ENCODE measurements at places on chromosomes 4 and X.
A peak's percentile ranks its signal among the peaks of the same experiment; 100 is the strongest.

GRCh38 chrX:8147226-8147625, 23.8 kb downstream of the VCX2 start:
- no peak for DNase-seq

- no peak for DNase-seq
These were observed 9.1 kb downstream of the TSPAN7 start for GRCh38 chrX:38570396-38570795.

DNA sequence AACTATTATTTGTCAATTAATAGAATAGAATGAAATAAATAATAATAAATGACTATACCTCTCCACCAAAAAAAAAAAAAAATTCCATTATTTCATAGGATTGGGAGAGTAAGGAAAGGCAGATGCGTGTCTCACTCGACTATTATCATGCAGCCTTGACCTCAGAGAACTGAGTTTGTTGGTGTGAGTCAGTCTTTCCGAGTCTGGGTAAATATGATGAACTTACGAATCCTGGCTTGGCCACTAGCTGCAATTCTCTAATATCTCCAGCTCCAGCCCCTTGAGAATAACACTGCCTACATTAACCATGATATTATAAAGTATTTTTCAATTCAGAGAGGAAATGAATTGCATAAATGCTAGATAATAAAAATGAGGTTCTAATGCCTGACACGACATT, 46.6 kb upstream of the DHX15 start:
- DNase-seq, result no peak

GRCh38 chr4:79413032-79413885, 5.2 kb upstream of the GK2 start:
- DNase-seq, result no peak

DNA sequence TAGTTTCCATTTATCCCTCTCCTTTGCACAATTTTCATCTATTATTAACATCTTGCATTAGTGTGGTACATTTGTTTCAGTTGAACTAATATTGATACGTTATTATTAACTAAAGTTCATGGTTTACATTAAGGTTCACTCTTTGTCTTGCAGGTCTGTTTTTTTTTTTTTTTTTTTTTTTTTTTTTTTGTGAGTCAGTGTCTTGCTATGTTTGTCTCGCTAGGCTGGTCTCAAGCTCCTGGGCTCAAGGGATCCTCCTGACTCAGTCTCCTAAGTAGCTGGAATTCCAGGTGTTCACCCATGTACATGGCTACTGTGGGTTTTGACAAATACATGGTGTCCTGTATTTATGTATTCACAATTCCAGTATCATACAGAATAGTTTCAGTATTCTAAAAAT, 6.8 kb downstream of the TBC1D19 start:
- no peak for DNase-seq

GRCh38 chr4:87679449-87680169, 29.5 kb downstream of the DMP1 start:
- DNase-seq, result peak; percentile 67

- DNase-seq, result no peak
These were observed 260.0 kb downstream of the PACRGL start for GRCh38 chr4:20960291-20960690.

GRCh38 chrX:125533352-125533751, 213.7 kb downstream of the TEX13C start:
- no peak for DNase-seq

GRCh38 chr4:26317766-26318165, 3.0 kb upstream of the RBPJ start:
- no peak for DNase-seq

DNA sequence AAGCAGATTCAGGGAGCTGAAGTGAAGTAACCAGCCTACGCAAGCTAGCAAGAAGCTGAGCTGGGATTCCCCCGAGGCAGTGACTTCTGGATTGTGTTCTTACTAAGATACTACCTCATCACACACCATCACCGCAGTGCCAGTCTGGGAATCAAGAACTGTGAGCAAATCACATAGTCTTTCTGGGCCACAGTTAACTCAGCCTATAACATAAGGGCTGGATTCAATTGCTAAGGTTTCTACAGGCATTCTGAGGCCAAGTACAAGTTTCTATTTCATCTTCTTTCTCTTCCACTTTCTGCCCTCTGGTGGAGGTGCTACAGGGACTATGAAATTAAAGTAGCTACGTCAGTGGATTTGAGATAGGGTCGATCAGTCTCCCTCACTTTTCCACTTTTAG, 1.4 kb upstream of the CORIN start:
- DNase-seq, result peak; percentile 32

DNA sequence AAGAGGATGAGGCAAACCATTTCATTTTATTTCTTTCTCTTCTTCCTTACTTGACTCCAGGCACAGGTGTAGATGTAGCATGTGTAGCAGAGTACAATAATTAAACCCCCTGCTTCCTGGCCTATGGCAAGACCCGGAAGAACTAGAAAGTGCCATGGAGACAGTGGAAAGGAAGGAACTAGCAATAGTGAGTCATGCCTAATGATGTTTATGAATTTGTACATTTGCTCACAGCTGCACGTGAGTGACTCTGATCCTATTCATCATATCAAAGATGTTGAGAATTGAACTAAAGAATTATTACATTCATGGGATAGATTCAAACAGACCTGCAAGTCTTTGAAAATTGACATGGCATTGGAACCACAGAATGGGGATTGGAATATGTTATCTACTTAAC, 2233.9 kb upstream of the TENM3 start:
- DNase-seq, result no peak

DNA sequence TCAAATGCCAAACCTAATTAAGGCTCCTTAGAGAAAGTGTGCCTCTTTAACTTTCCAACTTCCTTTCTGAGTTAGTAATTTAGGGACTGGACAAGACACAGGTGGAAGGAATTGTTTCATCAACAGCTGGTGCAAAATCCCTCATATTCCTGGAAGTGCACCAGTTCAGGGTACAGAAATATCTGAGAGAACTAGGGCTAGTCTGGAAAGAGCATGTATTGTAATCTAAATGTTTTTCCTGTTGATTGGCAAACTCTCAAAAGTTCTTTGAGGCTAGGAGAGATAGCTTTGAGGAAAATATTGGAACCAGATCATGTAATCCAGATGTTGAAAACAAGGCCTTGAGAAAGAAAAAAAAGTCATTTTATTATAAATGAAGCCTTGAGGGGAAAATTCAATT, 98.1 kb upstream of the C1GALT1C1 start:
- DNase-seq, result no peak

DNA sequence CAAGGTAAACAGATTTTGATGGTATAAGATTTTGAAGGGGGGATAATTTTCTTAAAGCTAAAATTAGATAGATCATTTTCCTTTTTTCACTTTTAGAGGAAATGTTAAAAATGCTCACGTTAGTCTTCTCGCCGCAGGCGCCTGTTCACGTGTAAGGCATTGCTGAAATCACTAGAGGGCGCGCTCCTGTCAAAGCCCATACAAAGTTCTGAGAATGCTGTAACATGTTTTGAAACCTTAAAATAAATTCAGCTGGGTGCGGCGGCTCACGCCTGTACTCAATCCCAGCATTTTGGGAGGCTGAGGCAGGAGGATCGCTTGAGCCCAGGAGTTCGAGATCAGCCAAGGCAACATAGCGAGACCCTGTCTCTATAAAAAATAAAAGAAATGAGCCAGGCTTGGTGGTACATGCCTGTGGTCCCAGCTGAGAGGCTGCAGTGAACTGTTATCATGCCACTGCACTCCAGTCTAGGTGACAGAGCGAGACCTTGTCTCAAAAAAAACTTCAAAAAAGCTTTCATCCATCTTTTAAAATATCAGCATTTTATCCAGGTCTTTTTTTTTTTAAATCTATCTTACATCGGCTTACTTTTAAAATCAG, 138.0 kb downstream of the RBMX2 start:
- peak; percentile 21 for DNase-seq

- no peak for DNase-seq
These were observed 4.1 kb downstream of the PRIMPOL start for GRCh38 chr4:184653650-184654049.

- DNase-seq, result no peak
These were observed 342.6 kb upstream of the VCX start for GRCh38 chrX:7500386-7500785.

- DNase-seq, result no peak
These were observed 23.0 kb downstream of the SH3D19 start for GRCh38 chr4:151302432-151302831.

DNA sequence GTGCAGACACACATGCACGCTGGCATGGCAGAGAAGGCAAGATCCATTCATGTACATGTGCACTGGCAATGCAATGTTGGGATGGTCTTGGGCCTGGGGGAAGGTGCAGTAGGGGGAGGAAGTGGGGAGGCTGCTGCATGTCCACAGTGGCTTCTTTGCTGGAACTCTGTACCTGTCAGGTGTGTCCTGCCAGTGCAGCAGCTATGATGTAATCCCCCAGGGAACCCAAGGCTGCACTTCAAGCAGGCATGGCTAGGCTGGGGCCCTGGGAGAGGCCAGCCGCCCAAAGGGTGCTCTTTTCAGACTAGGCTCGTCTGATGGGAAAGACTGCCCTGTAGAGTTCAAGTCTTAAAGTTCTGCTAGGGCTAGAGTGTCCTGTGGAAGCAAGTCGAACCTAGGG, 1304.0 kb downstream of the FAM133A start:
- no peak for DNase-seq

GRCh38 chrX:45823536-45823935, 622.9 kb upstream of the DIPK2B start:
- DNase-seq, result no peak

- DNase-seq, result no peak
These were observed 5.8 kb downstream of the ITM2A start for GRCh38 chrX:79361192-79361870.

DNA sequence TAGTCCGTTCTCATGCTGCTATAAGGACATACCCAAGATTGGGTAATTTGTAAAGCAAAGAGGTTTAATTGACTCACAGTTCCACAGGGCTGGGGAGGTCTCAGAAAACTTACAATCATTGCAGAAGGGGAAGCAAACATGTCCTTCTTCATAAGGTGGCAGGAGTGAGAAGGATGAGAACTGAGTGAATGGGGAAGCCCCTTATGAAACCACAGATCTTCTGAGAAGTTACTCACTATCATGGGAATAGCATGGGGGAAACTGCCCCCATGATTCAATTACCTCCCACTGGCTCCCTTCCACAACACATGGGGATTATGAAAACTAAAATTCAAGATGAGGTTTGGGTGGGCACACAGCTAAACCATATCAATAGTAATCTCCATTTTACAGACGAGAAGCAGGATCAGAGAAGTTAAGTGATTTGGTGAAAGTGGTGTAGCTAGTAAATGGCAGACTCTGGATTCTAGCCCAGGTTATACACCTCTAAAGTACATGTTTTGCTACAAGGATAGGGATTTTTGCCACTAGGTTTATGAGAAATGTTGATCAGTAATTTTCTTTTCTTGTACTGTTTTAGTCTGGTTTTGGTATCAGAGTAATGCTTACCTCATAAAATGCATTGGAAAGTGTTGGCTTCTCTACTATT, 47.3 kb upstream of the C1GALT1C1 start:
- DNase-seq, result no peak

DNA sequence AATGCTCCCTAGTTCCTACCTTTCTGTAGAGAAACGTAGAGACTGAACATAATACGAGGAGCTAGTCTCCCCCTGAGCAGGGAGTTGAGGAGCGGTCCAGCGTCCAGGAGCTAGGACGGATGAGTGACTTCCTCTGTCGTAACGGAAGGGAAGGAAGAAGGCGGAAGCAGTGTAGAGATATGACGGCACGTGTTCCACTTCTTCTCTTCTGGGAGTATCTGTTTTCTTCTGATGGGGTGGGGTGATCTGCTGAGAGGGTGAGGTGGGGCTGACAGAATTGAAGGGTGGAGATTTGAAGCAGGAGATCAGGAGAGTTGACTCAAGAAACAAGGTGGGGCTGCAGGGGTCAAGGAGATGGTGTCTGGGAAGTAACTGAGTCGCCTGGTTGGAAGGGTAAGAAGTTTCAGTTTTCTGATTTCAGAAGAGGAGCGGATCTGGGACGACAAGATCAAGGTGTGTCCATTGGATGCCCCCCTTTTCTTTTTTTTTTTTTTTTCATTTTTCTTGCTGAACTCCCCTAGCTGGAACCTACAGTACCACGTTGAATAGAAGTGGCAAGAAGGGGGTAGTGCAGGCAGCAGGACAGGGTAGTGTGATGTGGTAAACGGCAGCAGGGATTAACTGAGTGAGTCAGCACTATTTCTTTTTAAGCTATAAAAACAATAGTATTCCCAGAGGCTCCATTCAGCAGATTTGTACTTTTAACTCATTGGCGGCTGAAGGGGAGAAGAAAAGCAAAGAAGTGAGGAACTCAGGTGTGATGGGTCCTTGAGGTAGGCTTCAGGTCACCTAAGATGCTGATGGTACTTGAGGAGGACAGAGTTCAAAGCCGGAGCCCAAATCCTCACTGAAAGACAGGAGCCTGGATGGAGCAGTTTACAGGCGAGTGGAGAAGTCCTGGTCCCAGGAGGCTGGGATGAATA, 50.8 kb upstream of the SETD7 start:
- peak; percentile 63 for DNase-seq

- DNase-seq, result no peak
These were observed 67.4 kb upstream of the EPHA5 start for GRCh38 chr4:65737672-65738071.

DNA sequence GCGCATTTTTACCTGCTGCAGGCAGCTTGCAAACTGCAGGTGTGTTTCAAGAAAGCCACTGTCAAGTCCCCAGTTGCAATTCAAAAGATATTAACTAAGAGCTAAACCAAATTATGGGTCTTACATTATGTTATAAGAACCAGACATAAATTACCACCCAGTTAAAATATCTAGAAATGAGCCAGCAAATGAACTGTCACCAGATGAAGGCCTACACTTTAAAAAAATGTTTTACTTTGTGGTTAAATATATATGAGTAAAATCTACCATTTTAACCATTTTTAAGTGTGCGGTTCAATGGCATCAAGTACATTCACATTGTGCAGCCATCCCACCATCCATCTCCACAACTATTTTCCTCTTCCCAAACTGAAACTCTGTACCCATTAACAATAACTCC, 32.0 kb upstream of the TMEM131L start:
- no peak for DNase-seq

GRCh38 chrX:71622032-71622575, 3.8 kb upstream of the CXCR3 start:
- DNase-seq, result no peak

DNA sequence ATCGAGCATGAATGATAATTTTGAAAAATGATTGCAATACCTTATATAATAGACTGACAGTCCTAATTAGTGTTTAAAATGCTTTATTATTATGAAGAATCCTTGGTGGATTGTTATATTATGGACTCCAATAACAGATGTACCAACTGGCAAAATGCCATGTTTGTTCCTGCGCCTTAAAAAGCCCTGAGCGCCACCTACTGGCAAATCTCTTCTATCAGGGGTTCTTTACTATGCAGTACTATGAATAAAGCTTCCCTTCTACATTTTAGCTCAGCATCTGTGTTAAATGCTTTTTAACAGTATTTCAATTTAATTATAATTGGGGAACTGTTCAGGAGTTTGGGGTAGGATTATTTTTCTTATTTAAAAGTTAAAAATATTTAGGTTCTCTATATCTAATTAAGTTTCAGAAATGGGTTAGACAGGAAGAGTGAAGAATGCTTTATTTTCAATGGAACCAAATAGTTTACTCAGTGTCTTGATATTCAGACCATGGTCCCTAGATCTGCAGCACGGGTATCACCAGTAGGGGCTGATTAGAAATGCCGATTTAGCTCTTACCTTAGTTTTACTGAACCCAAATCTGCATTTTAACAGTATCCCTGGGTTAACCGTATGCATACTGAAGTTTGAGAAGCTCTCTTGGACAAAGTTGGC, 20.0 kb downstream of the CFAP97 start:
- DNase-seq, result peak; percentile 89

Data from fibroblast of the conjunctiva (primary cell).